ENCODE measurements at places on chromosomes 7 and 10.
A peak's percentile ranks its signal among the peaks of the same experiment; 100 is the strongest.

DNA sequence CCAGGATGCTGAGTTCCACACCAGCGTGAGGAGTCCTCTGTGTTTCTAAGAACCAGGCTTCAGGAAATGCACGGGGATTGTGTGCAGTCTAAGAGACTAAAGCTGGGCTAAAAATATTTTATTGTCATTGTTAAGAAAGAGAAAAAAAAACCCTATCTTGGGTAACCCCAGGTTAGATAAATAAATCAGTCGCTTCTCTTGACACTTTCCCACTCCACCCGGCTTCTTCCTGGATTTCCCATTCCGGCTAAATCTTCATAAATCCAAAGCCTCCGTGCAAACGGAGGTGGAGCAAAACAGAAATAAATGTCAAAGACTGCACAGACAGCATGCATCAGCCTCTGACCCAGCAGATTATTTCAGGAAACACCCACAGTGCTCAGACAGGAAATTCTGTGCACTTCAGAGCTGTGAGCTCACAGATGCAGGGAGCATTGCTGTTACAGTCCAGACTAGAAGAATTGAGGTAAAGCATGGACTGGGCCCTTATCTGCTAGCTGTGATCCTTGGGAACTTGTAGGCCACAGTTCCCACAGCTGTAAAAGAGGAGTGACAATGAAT, 44.8 kb upstream of the GRID1 start:
- DNase-seq = no peak

- no peak for DNase-seq
Observed at GRCh38 chr10:35532141-35532540, 73.0 kb upstream of the GJD4 start.

DNA sequence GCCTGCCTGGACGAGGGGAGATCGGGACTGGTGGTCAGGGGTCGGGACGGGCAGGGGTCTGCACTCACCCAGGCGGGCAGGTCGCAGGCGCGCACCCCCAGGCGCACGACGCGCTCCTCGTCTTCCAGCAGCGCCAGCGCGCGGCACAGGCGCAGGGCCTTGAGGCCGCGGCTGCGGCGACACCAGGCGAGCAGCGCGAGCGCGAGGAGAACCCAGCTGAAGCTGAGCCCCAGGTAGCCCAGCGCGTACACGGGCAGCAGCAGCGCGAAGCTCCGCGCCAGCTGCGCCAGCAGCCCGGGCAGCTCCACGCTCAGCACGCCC, 328 bp downstream of the ESYT2 start:
- peak; percentile 47 for DNase-seq

DNA sequence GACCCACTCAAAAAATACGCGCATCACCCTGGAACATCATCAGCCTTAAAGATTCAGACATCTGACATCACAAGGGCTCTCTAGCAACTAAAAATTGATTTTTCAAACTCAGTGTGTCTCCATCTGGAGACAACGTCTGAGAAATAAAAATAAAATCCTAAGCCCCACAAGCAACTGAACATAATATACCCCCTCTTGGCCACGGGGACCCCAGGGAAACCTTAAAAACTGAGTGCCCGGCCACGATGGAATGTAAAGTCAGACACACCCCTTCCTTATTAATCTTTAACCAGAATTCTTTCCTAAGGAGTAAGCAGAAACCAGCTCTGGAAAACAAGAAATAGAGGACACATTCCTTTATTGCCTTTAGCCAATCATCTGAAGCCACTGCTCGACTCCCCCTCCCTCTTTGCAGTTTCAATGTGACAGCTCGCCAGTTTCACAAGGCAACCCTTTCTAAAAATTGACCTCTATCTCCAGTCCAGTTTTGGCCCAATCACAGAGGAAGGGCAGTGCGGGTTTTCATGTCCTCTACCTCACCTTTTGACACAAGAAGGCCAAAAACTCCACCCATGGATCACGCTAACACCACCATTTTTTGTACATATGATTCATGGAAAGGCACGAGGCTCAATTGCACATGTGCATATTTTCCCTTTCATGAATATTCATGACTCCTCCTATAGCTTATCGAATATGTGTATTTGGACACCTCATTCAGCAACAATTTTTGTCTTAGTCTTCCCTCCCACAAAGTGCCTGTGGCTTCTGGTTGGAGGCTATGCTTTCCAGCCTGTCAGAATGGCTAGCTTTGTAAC, 24.2 kb downstream of the IFIT3 start:
- no peak for DNase-seq

- no peak for DNase-seq
Observed at GRCh38 chr10:2303169-2303568, 565.8 kb upstream of the ADARB2 start.

GRCh38 chr10:47035171-47035818, 124.1 kb downstream of the PTPN20 start:
- no peak for DNase-seq

DNA sequence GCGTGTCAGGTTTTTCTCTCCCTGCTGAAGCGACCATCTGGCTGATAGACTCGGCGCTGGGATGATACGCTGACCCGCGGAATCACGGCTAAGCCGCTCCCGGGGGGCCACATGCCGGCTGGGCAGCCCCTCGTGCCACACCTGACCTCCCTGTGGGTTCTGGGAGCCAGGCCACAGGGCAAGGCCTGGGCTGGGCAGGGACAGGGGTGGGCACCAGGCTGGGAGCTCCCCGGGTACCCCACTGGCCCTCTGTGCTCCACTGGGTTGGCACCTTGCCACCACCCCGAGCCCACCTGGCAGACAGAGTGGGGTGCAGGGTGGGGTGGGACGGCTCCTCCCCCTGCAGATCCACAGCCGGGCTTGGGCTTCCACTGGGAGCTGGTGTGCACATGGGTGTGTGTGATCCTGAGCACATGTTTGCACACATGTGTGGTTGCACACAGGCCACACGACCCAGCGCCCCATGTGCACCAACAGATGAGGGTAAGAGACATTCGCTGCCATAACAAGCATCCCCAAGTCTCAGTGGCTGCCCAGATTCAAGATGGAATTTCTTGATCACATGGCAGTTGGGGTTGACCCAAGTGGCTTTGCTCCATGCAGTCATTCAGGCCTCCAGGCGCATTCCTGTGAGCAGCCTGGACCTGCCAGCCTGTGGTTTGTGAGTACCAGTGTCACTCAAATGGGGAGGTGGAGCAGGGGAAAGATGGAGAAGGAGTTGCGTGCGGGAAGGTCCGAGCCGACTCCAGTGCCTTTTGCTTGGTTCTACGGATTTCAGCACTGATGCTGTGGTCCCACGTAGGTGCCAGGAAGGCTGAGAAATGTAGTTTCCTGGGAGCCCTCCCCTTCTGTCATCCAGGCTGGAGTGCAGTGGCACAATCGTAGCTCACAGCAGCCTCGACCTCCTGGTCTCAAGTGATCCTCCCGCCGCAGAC, 79.7 kb downstream of the UNCX start:
- DNase-seq = no peak

GRCh38 chr10:34780818-34781380, 34.2 kb downstream of the PARD3 start:
- no peak for DNase-seq

GRCh38 chr7:95772771-95773581, 622 bp downstream of the DYNC1I1 start:
- DNase-seq = no peak

DNA sequence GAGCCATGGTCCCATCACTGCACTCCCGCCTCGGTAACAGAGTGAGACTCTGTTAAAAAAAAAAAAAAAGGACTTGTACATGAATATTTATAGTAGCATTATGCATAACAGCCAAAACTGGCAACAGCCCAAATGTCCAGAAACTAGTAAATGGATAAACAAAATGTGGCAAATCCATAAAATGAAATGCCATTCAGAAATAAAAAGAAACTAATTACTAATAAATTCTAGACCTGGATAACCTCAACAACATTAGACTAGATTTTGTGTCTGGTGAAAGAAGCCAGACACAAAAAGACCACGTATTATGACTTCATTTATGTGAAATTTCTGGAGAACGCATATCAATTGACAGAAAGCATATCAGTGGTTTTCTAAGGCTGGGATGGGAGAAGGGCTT, 74.5 kb downstream of the HPSE2 start:
- no peak for DNase-seq

DNA sequence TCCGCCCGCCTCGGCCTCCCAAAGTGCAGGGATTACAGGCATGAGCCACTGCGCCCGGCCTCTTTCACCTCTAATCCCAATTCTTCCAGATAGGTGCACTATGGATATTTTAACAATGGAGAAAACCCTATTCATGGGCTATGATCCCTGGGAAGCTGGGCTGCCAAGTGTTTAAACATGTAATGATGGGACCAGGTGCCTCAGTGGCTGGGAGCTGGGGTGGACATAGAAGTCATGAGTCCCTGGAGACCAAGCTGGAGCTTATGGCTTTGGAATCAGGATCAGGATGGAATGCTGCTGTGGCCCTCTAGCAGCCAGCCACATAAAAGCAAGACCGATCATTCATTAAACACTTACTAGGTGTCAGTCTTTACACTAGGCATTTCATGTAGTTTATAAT, 41.8 kb upstream of the IGFBP3 start:
- no peak for DNase-seq

DNA sequence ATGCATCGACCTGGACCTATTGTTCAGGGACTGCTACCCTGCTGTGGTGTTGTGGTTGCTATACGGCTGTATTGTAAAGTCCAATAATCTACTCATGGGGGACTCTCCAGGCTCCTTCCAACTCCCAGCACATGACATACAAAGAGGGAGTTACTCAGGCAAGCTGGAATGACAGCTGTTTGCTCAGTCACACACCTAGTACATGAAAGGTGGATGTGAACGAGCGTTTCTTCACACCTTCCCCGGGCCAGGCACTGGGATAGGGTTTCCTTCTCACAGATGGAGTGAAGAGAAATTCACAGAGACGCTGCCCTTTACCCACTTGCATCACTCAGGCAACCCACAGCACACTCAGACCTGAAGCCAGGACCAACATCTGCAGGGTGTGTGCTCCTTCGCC, 215.7 kb downstream of the TNS3 start:
- no peak for DNase-seq

DNA sequence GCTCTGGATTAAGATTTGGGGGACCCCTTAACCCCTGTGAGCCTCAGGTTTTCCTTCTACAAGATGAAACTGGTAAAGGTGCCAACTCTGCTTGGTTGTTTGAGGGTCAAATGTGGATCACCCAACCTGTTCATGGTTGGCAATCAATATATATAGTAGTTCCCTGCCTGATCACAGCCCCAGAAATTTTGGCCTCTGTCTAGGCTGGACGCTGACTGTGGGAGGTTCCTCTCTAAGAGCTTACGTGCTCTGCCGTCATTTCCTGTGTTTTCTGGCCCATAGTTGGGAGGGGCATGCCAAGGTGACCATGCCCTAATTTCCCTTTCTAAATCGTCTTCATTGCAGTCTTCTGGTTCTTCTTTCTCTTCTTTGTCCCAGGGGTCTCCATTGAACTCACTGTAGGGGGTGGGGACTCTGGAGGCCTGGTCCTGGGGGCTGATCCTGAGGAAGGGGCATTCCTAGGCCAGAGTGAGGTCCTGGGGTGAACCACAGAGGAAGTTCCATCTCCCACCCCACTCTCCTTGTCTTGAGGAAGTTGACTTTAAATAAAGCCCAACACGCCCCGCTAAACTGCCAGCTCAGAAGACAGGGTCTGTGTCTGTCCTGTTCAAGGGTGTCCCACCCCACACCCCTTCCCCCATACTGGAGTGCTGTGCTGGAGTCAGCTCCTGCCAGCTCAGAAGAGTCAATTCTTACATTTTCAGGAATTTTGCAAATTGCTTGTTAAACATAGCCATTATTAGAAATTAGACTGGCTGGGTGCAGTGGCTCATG, 98.9 kb upstream of the SDK1 start:
- no peak for DNase-seq

DNA sequence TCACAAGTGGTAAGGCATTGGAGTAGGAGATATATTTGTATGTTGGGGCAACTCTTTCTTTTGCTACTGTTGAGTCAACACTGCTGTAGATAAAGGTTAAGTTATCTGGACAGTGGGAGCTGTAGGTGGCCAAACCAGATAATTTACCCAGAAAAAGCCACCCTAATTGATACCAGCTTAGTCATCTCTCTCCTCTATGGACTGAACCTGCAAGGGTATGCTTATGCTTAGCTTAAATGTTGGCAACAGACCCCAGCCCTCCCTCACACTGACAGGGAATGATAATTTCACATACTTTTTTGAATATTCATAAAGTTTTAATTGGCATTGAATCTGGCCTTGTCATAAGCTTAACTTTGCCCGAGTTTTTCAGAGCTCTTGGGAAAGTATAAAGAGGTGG, 66.3 kb downstream of the CREB5 start:
- DNase-seq = no peak

DNA sequence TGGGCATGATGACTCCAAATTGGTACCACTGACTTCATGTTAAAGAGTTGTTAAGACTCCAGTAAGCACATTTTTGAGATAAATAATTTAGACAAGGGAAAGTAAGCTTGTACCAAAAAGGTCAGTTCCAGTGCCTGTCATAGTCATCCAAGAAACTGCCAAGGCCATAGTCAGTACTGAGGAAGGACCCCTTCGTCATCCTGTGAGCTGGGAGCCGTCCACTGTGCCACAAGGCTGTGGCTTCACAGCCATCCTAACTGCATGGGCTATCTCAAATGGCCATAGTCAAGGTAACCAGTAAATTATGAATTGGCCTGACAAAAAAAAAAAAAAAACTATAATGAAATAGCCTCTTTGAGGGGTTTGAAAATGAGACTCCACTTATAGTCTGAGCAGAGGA, 207.2 kb downstream of the C7orf25 start:
- no peak for DNase-seq

DNA sequence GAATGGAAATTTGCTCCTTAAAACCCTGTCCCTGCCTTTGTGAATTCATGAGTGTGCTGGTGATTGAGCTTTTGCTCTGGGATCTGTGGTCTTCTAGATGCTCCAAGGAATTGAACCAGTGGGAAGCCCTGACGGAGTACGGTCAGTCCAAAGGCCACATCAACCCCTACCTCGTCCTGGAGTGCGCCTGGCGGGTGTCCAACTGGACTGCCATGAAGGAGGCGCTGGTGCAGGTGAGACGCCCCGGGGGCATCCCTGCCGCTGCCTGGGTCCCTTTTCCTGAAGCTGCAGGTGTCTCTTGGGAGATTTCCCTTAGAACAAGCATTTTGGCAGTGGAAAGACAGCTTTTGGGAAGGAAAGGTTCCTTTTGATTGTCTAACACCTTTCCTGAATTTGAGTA, 100.3 kb downstream of the TRRAP start:
- no peak for DNase-seq

GRCh38 chr7:68862736-68863135, 735.5 kb upstream of the AUTS2 start:
- no peak for DNase-seq

- DNase-seq = no peak
Observed at GRCh38 chr10:86825366-86825765, 68.9 kb downstream of the BMPR1A start.

GRCh38 chr10:94353336-94353735, 9.4 kb downstream of the NOC3L start:
- DNase-seq = no peak

DNA sequence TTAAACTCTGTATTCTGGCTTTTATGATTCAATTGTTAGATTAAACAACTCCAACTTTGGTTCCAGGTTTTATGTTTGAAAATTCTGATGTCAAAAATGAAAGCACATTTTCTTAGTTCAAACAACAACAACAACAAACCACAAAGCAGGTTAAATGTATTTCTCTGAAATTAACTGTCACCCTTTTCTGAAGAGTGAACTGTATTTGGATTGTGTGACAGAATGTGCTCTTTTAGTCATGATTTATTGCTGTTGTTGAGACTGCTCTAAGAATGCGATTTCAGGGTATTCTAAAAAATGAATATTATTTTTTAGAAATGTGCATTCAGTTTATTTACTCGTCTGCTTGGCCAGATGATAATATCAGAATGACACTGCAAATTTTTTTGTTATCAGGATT, 144.1 kb downstream of the GNAI1 start:
- DNase-seq = no peak
